ENCODE measurements at places on chromosomes 6 and 20.

DNA sequence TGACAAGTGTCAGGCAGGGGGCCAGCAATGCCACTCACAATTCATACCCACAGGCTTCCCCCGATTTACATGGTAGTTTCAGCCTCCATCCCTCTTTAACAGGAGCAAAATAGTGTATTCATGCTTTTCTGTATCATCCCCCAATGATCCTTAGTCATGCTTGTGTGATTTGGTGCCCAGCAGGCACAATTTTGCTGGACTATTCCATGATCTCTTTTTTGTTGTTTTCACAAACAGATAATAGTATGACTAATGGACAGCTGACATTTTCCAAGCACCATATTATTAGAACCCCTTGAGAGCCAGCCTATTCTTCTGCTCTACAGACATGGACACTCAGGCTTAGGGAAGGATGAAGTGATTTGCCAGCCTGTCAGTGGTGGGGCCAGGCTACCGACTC is 128.2 kb upstream of the RIPOR2 start:
- DNase-seq = no peak

GRCh38 chr6:137230547-137230946 is 11.4 kb upstream of the IFNGR1 start:
- DNase-seq = no peak

- DNase-seq = no peak
These were observed 1288.4 kb downstream of the EPHA7 start for GRCh38 chr6:92130944-92131343.

- DNase-seq = no peak
These were observed 48.1 kb upstream of the TULP4 start for GRCh38 chr6:158264180-158264579.

- DNase-seq = no peak
These were observed 112.1 kb upstream of the TMEM170B start for GRCh38 chr6:11425431-11425871.

DNA sequence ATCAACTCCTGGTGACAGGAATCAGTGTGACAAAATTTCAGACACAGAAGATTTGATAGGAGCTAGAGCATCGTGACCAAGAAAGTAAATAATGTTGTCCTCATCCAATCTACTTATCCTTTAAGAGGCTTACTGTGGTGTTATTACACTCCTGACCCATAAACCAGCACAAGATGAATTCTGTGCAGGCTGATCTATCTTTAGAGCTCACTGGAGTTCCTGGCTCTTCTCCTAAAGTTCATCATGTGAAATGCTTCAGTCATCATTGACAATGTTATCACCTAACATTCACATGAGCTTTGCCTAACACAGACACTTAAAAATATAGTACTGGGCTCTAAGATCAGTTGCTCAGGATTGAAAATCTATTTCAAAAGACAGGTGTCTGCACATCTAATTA is 271.0 kb upstream of the HSF2 start:
- no peak for DNase-seq

- DNase-seq = no peak
These were observed 328.6 kb upstream of the SYNCRIP start for GRCh38 chr6:85971238-85971637.

- no peak for DNase-seq
These were observed 12.9 kb upstream of the IGF2R start for GRCh38 chr6:159955945-159956361.

DNA sequence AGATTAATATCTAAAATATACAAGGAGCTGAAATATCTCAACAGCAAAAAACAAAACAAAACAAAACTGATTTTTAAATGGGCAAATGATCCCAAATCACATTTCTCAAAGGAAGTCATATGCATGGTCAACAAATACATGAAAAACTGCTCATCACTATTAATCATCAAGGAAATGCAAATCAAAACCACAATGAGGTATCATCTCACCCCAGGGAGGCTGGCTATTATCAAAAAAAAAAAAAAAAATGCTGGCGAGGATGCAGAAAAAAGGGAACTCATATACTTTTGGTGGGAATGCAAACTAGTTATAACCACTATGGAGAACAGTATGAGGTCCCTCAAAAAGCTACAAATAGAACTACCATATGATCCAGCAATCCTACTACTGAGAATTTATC is 34.6 kb downstream of the REPS1 start:
- no peak for DNase-seq

DNA sequence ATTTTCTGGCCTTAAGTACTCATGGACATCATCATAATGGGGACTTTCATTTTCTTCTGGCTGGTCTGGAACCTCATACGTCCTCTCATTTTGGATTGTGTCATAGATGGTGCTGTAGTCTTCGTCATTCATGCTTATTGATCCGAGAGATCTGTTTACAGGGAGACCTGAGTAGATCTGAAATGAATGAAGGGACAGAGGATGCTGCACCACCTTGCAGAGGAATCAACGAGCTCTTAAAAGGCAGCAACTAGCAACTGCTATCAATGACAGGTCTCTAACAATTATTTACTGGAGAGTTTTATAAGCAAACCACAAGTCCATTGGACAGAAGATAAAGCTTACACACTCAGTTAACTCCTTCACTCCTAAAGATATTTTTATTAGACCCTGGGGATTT is 49.7 kb upstream of the ENPP4 start:
- no peak for DNase-seq

DNA sequence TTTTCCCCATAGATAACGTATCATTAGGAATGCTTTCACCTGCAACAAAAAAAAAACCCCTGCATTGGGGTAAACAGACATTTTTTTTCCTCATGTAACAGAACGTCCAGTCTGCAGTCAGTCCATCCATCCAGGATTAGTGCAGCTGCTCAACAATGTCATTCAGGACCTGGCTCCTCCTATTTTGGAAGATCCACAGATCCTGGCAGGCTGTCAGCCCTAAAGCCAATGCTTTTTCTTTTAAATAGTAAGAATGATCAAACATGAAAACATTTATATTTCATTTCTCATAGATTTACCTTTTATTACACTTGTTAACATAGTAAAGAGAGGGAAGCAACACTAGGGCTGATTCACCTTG is 116.5 kb upstream of the CCDC28A start:
- DNase-seq = no peak

GRCh38 chr6:138588805-138589434 is 89.6 kb upstream of the NHSL1 start:
- DNase-seq = peak; percentile 7

GRCh38 chr6:21508753-21509152 is 84.8 kb upstream of the SOX4 start:
- no peak for DNase-seq

DNA sequence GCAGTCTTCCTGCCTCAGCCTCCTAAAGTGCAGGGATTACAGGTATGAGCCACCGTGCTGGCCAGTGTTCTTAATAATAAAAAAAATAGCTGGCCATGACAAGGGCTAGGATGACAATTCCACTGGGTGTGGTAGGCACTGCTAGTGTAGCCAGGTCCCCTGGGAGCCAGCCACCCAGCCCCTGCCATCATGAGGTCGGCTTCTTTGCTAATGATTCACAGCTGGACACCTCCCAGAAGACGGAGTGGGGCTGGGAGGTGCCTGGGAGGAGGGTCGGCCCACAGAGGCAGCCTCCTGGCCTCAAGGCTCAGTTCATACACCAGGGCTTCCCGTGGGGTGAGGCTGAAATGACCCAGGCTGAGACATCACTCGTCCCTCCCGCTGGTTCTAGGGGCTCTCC is 230.4 kb downstream of the TAF4 start:
- DNase-seq = no peak

- DNase-seq = no peak
These were observed 77.3 kb downstream of the CDH26 start for GRCh38 chr20:60035486-60035885.

DNA sequence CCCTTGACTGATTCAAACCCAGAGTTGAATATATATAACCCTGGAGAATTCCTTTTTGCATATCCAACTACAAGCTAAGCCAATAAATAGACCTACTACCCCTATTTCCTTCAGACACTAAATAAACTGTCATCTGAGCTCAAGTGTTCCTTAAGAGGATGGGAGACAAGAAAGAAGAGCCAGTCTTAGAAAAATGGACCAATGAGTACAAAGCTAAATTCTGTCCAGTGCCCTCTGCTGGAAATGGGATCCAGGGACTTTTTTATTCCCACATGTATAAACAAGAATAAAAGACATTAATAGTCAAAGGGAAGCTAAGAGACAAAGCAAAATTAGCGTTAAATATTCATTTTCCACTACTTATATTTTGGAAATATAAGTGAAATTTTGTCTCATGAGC is 4.8 kb downstream of the PPP1R10 start:
- DNase-seq = no peak

GRCh38 chr6:98946879-98947410 is 801 bp downstream of the FBXL4 start:
- peak; percentile 11 for DNase-seq

DNA sequence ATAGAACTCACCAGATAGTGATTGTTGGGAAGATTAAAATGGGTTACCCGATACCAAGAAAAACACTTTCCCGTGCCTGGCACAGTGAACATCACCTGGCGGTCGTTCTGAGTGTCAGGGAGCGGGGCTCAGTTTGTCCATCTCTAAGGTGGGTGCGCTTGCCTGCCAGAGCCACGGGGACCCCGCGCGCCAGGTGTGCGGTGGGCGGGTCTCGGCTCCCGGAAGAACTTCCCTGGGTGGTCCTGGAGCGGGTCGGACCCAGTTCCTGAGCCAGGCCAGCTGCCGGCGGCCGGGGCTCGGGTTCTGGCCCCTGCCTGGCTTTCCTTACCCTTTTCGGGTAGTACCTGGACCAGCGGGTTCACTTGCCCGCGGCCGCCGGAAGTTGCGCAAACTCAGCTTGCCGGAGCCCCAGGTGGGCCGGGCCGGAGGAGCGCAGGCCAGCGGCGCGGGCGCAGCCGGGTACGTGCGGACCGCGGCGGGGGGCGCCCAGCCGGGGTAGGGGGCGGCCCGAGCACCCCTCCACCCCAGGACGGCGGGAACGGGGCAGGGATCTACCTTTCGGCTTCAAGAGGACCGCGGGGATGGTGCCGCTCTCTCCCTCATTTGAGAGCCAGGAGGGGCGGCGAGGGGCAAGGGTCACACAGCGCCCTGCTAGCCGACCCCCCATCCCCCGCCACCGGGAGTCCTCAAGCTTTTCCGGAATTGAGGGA is 7.5 kb downstream of the FAM110A start:
- DNase-seq = no peak

- DNase-seq = no peak
These were observed 5.3 kb downstream of the SFTA2 start for GRCh38 chr6:30926644-30927043.

- DNase-seq = no peak
These were observed 17.0 kb upstream of the SNX3 start for GRCh38 chr6:108277831-108278230.

DNA sequence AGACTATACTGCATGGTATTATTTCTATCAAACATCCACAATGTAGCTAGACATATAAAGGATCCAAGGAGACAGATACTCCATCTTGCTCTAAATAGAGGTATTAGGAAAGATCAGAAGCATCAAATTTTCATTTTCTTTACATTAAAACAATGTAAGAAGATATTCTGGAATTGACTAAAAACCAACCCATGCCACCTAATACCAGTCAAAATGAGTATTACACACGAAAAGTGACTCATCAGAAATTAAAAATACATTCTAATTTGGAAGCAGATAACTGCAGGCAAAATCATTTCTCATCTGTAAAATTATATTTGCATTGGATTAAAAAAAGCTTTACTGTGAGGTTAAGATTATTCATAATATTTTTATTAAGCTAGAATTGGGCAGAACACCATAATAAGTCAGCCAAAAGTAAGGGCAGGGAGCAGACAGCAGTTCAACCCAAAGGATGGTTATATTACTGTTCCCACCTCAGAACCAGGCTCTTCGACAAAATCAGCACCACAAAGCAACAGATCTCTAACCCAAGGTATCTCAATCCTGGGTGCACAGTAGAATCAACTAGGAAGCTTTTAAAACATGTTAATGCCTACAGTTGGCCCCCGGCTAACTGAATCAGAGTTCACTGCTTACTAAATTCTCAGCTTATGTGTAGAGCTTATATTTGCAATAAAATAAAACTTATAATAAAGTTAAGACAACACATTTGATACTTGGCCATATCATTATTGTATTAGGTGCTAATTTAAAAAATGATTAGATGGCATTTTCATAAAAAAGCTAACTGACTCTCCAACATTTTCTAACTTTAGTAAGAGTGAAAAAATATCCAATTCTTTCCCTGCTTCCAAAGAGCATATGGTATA is 35.2 kb downstream of the SAMD3 start:
- no peak for DNase-seq

- no peak for DNase-seq
These were observed 8.9 kb downstream of the SNHG17 start for GRCh38 chr20:38426006-38426897.

- no peak for DNase-seq
These were observed 63.7 kb downstream of the MKKS start for GRCh38 chr20:10370091-10370887.

- DNase-seq = no peak
These were observed 34.7 kb upstream of the IRF4 start for GRCh38 chr6:356828-357251.

GRCh38 chr6:41626917-41627316 is 11.4 kb upstream of the MDFI start:
- no peak for DNase-seq

DNA sequence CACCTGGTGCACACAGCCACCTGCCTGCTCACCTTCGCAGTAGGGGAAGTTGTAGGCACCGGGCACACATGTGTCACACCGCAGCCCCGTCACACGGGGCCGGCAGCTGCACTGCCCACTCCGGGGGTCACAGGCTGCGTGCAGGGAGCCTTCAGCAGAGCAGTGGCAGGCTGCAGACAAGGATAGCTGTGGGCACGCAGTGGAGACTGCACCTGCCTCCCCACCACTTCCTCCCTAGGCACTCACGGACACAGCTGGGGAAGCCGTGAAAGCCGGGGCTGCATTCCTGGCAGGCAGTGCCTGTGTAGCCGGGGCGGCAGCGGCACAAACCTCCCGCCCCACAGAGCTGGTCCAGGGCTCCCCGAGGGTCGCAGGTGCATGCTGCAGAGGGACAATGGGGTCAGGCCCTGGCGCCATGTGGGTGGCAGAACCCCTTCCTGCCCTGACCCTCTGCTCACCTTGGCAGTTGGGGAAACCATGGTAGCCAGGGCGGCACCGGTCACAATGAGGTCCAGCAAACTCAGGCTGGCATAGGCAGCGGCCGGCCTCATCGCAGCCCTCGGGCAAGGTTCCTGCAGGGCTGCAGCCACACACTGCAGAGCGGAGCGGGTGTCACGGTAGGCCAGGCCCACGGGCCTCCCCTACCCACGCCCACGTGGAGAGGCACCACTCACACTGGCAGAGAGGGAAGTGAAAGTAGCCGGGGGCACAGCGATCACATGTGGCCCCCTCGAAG is 29.4 kb downstream of the LAMA5 start:
- no peak for DNase-seq

GRCh38 chr6:11179419-11180202 is 52.9 kb downstream of the NEDD9 start:
- DNase-seq = no peak

GRCh38 chr20:1287306-1287705 is 21.2 kb downstream of the SNPH start:
- DNase-seq = no peak

GRCh38 chr6:4402477-4402976 is 267.2 kb upstream of the ECI2 start:
- DNase-seq = no peak

GRCh38 chr20:38402816-38403215 is 32.3 kb downstream of the SNHG17 start:
- DNase-seq = no peak
